ENCODE measurements at places on chromosomes 5 and 9. TPM values are rescaled to one million over a fixed set of nuclear protein-coding genes. Genes with fewer than 3 reads are reported as not detected.

Gene CYSTM1
- 6.3 TPM for total RNA-seq

Gene RANBP3L
- total RNA-seq, result 36.4 TPM

Gene OLFM1
- total RNA-seq, result 3.6 TPM

Gene ADGRD2
- total RNA-seq, result not detected

Gene SLC34A1
- total RNA-seq, result 2.2 TPM

Gene PCDHB11
- total RNA-seq, result 5.1 TPM

Gene NXNL2
- total RNA-seq, result not detected

Gene ZFP2
- total RNA-seq, result 8.7 TPM

Gene ACTBL2
- 3.1 TPM for total RNA-seq

- DNase-seq, result no peak
These were observed 17.0 kb upstream of the FIBCD1 start for GRCh38 chr9:130955947-130956621.

DNA sequence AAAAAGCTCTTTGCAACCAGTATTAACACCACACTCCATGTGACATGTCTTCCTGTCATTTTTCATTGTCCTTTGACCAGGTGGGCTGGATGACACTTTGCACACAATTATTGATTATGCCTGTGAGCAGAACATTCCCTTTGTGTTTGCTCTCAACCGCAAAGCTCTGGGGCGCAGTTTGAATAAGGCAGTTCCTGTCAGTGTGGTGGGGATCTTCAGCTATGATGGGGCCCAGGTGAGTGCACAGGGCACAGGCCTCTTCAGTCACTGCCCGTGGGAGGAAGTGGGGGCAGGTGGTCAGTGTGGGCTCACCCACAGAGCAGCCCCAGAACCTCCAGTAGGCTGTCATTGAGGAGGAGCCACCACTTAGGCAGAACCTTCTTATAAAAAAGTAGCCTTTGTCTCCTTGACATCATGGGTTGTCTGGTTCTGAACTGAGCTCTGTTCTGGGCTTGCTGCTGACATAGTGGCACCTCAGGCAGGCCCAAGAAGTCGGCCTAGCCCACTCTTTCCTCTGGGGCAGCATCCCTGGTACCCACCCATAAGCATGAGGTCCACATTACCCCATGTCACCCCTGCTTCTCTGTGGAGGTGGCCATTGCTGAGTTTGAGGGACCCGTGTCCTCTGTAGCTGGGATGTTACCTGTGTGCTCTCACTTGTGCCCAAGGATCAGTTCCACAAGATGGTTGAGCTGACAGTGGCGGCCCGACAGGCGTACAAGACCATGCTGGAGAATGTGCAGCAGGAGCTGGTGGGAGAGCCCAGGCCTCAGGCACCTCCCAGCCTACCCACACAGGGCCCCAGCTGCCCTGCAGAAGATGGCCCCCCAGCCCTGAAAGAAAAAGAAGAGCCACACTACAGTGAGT is 39.3 kb downstream of the SECISBP2 start:
- DNase-seq, result no peak

- no peak for DNase-seq
These were observed 5.5 kb downstream of the MRNIP start for GRCh38 chr5:179852993-179853547.

DNA sequence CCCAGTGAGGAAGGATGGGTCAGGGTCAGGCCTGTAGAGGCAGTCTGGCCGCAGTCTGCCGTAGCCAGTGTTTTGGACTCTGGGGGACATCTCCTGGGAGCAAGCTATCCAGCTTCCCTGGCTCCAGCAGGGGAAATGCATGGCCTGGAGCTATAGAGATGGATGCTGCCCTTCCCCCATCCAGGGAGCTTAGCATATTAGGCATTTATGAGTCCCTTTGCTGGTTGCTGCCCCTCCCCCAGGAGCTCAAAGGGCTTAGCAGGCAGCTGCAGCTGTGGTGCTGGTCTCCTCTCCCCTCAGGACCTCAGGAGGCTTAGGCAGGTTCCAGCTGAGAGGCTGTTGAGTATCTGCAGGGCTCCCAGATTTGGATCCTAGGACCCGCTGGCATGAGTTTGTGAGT is 1158.7 kb downstream of the DTWD2 start:
- no peak for DNase-seq

GRCh38 chr9:91101611-91102168 is 260.0 kb downstream of the AUH start:
- no peak for DNase-seq

GRCh38 chr9:12815888-12816287 is 41.1 kb downstream of the LURAP1L start:
- no peak for DNase-seq

GRCh38 chr9:109176386-109176785 is 9.3 kb upstream of the FRRS1L start:
- no peak for DNase-seq

- no peak for DNase-seq
These were observed 1.3 kb downstream of the ZNF131 start for GRCh38 chr5:43121913-43122484.

DNA sequence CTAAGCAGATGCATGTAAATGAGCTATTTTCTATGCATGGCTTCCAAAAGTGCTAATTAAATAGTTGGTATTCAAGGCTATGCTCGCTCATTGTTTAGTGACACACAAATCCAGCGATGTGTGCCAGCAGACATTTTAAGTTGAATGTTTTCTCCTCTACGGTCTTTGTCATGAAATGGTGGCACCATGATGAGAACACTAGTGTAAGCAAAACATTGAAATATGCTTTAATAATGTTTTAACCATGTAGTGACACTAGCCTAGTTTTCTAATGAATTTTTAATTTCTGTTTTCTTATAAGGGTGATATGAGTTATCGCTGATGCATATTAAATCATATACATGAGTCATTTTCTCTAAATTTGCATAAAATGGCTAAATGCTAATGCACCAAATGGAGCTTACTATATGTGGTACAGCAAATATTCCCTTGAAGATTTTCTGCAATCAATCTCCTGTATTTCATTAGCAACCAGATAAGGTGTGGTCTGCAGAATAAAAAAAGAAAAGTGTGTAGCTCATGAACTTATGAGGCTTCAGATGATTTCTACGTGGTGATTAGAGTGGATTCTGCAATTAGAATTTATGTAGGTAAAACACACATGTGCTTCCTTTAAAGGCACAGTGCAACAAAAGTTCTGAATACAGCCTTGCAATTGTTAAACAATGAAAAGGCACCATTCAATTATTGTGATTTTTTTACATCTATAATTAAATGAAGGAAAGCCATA is 226.6 kb downstream of the MEF2C start:
- DNase-seq, result no peak

DNA sequence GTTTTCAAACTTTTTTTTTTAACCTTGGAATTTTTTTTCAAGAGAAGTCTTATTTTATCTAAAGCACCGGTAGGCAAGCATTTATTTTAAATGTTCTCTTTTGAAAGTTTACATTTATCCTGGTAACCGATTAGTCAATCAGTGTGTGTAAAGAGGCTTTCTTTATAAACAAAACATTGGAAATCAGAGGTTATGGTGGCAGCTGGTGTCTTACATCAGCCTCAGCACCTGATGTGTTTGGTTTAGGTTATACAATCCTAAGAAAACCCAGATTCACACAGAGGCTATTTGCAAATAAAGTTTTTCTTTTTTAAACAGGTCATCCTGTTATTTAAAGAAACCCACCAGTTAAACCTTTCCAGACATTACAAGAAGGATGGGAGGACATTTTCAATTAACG is 173.3 kb upstream of the GDNF start:
- DNase-seq, result no peak

DNA sequence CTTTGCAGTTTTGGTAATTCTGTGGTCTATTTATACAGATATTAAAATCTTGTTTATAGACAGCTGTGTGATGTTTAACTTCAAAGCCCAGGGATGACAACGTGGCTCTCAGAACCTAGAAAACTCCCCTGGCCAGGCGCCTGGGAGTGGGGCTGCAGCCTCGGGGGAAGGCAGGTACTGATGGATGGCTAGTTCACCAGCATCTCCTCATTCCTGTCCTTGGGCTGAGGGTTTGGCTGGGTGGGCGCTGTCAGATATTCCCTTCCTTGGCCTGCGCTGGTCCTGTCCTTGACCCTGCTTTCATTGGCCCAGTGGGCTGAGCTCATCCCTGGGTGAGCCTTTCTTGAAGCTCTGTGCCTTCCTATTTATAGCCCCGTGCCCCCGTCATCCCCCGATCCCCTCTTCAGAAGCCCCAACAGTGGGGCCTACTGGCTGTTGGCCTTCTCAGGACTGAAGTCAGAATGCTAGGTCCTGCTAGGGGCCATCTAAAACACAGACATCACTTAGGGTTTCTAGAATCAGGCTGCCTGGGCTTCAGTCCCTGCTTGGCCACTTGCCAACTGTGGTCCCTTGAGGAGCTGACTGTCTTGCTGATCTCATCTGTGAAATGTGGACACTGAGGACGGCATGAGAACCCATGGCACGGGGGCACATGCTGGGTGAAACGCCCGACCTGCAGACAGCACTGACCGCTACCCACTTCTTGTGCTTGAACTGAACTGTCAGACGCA is 20.9 kb downstream of the SH3GLB2 start:
- no peak for DNase-seq

DNA sequence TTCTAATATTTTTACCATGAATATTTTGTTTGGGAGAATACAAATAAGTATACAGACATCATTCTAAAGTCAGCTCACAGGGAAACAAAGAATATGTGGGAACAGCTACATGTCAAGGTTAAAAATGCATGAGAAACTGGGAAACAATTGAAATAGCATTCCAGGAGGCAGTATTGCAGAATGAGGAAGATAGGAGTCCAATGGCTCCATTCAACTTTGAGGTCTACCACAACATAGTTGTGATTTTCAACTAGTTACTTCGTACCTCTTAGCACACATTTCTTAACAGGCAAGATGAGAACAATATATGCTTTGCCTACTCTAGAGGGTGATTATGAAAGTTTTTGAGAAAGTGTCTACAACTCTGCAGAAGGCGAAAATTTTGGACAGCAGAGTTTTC is 35.2 kb upstream of the CAST start:
- no peak for DNase-seq

DNA sequence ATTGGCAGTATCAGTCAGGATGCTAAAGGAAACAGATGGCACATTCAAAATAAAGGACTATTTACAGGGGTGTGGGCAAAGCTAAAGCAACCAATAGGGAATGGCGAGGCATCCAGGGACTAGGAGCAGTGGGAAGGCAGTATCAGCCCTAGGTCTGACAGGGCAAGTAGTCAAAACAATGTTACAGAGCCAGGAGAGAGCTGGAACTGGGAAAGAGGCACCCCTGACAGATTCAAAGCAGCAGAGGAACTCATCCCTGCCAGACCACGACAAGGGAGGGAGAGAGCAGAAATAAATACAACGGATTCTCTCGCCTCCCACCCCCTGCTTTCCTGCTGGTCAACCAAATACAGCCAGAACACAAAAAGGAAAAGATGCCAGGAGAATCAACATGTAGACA is 371.5 kb downstream of the NR2F1-AS1 start:
- DNase-seq, result no peak

DNA sequence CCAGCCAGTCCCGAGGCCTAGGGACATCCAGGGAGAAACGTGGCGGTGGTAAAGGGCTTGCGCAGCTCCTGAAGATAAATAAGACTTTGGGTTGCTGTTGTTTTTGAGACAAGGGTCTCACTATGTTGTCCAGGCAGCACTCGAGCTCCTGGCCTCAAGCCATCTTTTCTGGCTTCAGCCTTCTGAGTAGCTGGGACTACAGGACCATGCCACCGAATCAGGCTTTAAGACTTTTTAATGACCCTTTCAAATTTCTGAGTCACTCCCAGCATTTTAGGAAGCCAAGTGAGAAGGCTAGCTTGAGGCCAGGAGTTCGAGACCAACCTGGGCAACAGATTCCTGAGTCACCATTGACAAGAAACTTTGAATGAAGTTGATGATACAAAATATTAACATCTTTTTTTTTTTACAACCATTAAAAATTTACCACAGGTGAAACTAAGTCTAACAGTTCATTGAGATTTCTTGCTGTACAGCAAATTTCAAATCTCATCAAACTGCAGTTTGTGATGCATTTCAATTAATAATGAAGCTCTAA is 817 bp upstream of the GNE start:
- peak; percentile 14 for DNase-seq

DNA sequence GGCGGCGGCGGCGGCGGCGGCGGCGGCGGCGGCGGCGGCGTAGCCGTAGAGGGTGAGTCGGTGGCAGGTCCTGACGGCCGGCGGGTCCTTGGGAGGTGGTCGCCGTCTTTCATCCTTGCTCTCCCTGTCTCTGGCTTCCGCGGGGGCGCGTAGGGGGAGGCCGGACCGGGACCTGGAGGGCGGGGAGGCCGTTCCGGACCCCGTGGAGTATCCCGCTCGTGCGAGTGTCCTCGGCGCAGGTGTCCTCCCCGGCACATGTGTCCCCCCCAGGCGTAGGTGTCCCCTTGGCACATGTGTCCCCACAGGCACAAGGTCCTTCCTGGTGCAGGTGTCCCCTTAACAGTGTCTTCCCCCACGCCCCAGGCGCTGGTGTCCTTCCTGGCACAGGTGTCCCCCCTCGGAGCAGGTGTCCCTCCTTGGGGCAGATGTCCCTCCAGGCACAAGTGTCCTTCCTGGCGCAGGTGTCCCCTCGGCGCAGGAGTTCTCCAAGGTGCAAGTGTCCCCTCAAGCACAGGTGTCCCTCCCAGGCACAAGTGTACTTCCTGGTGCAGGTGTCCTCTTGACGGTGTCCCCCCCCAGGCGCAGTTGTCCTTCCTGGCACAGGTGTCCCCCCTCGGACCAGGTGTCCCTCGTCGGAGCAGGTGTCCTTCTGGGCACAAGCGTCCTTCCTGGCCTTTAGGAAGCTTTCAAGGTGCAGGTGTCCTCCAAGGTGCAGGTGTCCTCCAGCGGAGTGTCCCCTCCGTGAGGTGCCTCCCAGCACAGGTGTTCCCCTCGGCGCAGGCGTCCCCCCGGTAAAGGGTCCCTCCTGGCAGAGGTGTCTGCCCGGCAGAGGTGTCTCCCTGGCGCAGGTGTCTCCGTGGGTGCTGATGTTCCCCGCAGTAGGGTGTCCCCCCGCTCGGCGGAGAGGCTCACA is 519 bp downstream of the EXOC3 start:
- DNase-seq, result no peak

DNA sequence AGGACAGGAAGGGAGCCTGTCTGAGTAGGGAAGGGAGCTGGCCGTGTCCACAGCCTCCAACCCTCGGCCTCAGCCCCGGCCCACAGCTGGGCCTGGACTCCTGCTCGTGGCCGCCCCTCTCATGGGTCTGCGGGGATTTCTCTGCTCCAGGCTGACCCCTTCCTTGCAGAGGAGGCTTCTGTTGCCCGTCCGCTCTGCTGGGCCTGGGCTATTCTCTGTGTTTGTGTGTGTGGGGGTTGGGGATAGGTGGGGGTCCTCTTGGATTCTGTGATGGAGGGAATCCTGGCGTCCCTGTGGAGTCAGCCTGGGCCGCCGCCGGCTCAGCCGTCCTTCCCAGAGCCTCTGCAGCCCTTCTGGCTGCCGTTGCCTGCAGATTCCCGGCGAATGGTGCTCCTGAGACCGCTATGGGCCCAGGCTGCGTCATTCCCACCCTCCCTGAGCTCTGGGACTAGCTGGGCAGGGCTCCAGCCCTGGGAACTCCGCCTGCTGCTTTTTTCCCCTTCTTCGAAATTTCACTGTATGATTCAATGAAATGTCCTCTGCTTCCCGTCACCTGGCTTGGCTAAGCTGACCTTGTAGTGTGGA is 64.2 kb downstream of the FGF18 start:
- peak; percentile 76 for DNase-seq

DNA sequence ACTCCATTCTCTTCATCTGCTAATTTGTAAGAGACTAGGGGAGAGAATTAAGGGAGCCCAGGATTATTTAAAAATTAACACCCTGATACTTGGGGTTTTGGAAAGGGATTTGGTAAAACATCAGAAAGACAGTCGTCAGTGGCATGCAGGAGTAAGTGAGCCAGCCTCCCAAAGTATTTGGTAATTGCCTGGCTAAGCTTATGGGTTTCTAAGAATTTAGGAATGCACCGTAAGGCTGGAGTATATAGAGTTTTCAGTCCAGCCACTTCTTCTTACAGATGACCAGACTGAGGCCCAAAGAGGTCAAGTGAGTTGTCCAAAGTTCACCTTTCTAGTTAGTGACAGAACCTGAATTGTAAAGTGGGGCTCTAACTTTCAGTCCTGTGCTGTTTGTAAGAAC is 25.8 kb upstream of the NFIB start:
- no peak for DNase-seq
